ENCODE measurements at places on chromosomes 4 and X. TPM values are rescaled to one million over a fixed set of nuclear protein-coding genes. Genes with fewer than 3 reads are reported as not detected.

The RBPJ gene
- 44.2 TPM for total RNA-seq

The SCML2 gene
- total RNA-seq: 1.2 TPM

The SERTM2 gene
- not detected for total RNA-seq

The ODAM gene
- not detected for total RNA-seq

The EDNRA gene
- total RNA-seq: 3.7 TPM

The BCLAF3 gene
- total RNA-seq: 6.5 TPM

The SUPT20HL1 gene
- not detected for total RNA-seq

The UGT2B17 gene
- not detected for total RNA-seq

The CYSLTR1 gene
- 0.81 TPM for total RNA-seq

The SCRG1 gene
- total RNA-seq: 0.08 TPM

The FHDC1 gene
- 0.19 TPM for total RNA-seq

The FAM47A gene
- not detected for total RNA-seq

GRCh38 chr4:75004755-75005668 lies 72.1 kb downstream of the PARM1 start:
- DNase-seq: peak; percentile 51

DNA sequence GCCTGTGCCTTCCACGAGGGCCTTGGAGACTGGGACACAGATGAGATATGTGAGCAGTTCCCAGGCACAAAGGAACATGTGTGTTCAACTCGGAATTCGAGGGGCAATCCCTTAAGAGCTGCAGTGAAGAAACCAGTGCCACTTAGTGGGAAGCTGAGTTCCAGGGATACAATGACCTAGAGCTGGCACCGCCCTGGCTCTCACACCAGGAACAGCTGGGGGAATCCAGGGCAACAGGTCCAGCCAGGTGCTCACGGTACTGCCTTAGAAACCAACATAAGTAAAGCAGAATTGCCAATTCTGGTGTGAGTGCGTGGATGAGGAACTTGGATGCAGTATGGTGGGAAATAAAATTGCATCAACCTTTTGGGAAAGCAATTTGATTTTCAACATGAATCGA lies 122.9 kb downstream of the AFAP1 start:
- DNase-seq: no peak

- DNase-seq: no peak
Observed at GRCh38 chrX:111102636-111103035, 6.6 kb downstream of the PAK3 start.

DNA sequence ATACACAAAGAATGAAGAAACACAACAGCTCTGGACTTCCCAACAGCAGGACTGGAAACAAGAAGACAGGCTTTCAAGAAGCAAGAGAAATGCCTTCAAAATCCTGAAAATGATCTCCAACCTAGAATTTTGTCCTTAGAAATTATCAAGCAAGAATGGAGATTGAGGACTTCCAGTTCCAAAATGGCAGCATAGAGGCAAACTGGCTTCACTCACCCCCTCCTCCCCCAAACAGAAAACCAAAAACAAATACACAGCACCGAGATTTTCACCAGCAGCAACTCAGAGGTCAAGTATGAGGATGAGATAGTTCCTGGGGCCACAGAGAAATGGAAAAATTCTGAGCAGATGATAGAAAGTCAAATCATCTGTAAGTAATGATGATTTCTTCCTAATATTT lies 40.5 kb upstream of the LRBA start:
- DNase-seq: no peak

- no peak for DNase-seq
Observed at GRCh38 chr4:10853196-10853595, 168.6 kb upstream of the CLNK start.

DNA sequence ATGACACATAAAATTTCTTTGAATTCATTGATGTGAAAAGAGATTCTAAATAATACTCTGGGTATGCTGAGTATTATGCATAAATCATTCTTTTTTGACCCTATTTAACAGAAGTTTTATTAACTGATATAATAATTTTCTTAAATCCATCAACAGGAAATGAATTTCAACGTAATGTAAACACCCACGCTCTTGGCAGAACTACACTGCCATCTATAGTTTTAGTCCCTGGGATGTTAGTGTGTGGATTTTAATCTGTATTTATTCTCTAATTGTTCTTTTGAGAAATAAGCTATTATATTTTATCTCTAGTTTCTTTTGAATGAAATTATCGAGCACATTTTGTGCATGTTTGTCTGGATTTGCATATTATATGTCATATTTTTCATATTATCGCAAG lies 666.8 kb upstream of the NDST4 start:
- DNase-seq: no peak

DNA sequence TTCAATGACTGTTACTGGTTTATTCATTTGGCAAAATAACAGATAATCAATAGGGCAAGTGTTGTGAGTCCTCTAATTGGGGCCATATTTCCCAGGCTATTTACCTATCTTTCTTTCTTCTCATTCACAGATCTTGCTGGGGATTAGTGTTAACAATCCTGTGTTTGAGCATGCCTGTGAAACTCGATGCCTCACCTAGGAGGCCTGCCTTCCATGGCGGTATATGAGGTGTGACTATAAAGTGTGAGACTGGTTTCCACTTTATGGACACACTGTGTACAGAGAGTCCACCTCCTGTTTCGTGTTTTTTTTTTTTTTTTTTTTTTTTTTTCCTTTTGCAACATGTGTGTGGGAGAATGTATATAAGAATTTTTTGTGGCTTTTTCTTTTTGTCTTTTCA lies 199.3 kb downstream of the BMPR1B start:
- DNase-seq: no peak

DNA sequence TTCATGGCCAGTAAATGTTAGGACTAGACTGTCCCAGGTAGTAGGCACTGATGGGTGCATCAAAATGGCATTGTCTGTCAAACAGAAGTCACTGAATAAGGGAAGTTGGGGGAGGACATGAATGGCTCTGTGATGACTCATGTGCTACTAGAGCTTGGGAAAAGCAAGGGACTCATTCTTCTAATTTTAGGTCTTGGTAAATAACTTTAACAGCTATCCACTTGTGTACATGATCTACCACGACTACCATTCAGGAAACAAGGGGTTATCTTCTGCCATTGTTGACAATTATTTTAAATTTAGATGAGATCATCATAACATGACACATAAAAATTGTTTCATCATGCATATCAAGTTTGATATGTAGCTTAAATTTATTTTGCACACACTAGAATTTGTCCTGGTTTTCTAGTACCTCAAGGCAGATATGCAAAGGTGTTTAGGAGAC lies 6.3 kb downstream of the AREG start:
- DNase-seq: no peak

GRCh38 chr4:86101410-86101809 lies 258.4 kb downstream of the MAPK10 start:
- no peak for DNase-seq

DNA sequence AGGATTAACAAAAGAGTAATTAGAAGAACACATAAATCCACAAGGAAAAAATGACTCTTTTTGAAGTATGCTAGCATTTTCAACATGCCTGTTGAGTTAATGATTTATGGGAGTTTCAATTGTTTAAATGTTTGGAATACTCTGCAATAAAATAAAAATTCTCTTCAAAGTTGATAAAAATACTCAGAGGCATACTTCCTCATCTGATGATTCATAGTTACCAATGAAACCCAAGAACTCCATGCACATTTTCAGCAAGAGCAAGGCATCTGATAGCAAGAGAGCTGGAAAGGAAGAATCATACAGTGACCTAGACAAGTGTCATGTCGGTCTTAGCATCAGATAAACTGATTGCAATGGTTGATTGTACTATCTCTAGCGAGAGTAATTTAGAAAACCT lies 443.7 kb upstream of the ATOH1 start:
- no peak for DNase-seq

GRCh38 chrX:27276751-27277150 lies 186.4 kb downstream of the PPP4R3C start:
- no peak for DNase-seq

DNA sequence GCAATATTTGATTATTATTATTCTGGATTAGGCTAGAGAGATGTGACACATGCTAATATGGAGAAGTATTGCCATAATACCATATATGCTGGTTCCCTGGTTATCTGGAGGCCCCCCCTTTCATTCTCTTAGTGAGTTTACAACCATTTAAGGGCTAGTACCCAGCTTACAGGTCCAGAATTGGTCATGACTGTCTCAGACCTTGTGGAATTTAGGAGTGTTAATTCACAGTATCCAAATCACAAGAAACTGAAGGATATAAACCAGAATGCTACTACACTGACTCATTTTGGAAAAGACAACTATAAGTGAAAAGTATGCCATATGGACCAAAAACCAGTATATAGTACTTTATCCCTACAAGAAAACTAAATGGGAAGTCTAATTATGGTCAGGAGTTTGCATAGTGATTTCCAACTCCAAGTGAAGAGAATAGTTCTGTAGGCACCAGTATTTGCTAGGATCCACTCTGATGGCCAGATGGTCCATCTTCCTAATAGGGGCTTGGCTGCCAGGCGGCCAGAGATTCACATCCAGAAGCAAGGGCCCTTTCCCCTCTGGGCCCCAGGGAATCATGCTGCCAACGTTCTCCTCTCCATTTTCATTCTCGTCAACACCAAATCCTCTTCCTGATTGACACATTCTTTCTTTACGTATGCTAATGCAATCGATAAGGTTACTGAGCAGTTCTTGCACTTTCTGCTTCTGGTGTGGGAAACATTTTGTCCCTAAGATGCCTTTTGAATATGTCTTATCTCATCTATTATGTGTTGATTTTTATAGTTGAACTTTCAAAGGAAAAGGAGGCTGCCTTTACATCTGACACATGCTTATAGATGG lies 123.6 kb downstream of the SHROOM3 start:
- DNase-seq: no peak

GRCh38 chr4:24251589-24251988 lies 332.8 kb downstream of the DHX15 start:
- DNase-seq: no peak

- no peak for DNase-seq
Observed at GRCh38 chr4:112112590-112113170, 32.6 kb upstream of the FAM241A start.

DNA sequence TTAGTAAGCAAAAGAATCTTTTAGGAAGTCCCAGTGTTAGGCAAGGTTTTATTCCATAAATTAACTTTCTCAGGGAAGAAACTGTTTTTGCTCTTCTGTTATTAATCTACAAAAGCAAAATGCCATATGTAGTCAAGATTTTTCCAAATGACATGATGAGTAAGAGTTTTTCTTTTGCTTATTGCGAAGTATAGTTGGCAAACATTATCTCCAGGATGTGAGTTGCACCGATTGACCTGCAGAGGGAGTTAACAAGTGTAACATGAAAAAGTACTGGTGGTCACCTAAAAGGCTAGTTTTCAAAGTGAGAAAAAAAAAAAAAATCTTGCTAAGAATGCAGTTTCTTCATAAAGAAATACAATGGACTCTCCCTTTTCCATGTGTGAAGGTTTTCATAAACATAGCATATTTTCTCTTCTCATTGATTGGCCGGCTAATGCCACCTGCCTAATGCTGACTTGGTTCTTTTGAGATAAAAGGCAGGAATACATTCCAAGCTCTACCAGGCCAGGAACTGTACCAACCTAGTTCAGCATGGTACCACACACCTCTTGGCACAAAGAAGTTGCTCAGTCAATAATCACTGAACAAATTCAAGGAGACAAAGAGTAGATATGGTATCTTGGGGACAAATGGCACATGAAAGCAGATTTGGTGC lies 100.2 kb downstream of the LNX1 start:
- no peak for DNase-seq

DNA sequence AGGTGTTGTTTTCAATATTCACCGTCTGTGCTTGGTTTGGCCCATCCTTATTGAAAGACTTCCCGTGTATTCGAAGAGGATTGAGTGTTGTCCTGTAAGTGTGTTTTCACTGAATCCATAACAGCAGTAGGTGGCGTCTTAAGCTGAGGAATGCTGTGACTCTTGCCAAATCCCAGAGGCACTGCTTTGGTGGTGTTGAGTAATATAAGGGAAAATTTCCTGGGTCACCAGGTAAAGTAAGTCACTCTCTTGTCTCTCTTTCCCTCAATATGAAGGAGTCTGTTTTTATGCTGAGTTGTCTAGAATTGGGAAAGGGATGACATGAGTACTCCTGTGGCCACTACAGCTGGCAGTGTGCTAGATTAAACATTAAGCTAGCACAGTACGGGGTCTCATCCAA lies 146.7 kb upstream of the ZXDB start:
- no peak for DNase-seq

DNA sequence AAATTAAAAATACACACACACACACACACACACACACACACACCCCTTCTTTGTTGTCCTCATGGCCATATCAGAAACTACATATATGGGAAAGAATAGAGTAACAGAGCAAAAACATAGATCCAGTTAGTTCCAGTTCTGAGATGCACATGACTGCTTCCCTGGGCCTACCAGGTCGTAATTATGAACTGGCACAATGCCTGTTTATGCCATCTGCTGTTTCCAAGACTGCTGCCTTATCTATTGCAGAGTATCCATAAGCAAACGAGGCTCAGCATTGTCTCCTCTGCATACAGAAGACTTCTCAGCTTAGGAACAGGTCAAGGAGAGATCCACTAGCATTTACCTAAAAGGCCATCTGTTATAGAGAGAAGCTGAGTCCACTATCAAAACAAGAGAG lies 789.0 kb downstream of the TECRL start:
- DNase-seq: no peak

DNA sequence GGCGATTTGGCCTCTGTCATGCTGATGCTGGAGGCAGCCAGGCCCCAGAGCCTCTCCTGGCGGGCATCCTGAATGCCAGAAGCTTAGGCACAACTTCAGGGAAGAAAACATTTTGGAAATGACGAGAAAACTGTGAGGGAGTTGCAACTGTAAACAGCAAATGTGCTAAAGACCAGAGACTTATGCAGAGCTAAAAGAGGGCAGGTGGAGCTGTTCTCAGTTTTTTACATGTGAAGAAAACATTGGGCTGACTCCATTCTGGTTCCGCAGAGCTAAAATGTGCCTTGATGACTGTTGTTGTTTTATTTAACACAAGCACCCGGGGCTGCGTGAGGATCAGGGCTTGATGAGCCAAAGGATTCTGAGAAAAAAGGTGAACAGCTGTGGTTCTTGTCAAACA lies 10.8 kb upstream of the ARX start:
- no peak for DNase-seq

DNA sequence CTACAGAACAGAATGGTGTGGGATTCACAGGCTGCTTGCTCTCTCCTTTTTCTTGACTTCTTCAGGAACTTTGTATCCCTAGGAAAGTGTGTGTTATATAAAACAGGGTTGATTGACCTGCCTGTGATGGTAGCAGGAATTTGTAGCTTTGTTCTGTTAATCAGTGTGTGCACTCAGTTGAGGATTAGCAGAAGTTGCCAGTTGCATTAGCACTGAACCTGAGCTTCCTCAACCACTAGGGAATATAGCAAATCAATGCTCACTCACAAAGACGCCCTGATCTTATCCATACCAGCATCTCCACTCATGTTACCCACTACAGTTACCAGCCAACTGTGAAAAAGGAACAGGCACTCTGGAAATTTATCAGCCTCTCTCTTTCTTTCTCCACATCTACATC lies 319.1 kb upstream of the EMCN start:
- no peak for DNase-seq

DNA sequence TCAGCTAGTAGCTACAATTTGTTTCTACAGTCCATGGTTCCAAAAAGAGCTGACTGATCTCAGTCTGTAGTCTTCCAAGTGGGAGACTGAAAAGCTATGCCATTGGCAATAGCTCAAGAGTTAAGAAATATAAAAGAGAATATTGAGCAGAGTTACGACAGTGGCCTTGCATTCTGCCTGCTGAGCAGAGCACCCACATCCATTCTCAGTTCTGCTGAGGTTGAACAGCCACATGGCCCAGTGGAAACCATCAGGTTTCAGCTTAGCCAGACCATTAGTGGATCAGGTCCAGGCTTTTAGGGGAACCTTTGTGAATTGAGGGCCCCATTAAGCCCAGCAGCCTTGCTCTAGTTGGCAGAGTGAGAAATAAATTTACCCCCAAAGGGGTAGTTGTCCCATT lies 28.1 kb downstream of the ZNF81 start:
- no peak for DNase-seq

Data from Right ventricle myocardium superior (tissue), 1 donor.